Skeletal muscle tissue (tissue), 5 donors: ENCODE measurements at places on chromosomes 7 and 10. TPM values are rescaled to one million over a fixed set of nuclear protein-coding genes. Genes with fewer than 3 reads are reported as not detected.

ZNF12 gene
- 17.7 TPM for total RNA-seq

HOXA5 gene
- 4.2 TPM for total RNA-seq

APBB1IP gene
- 4.2 TPM for total RNA-seq

OLAH gene
- 1.0 TPM for total RNA-seq

NRP1 gene
- 120 TPM for total RNA-seq

PAPOLB gene
- total RNA-seq: under 0.01 TPM

RAPGEF5 gene
- total RNA-seq: 29.7 TPM

PRKG1 gene
- total RNA-seq: 44.9 TPM

SLC26A5 gene
- total RNA-seq: not detected

LRMDA gene
- total RNA-seq: 7.3 TPM

PDLIM1 gene
- 9.9 TPM for total RNA-seq

FBXL15 gene
- 3.1 TPM for total RNA-seq

CCDC7 gene
- total RNA-seq: 71.5 TPM

HHEX gene
- total RNA-seq: 3.1 TPM

EMX2 gene
- total RNA-seq: 2.1 TPM

ABCB4 gene
- under 0.01 TPM for total RNA-seq

PKD2L1 gene
- total RNA-seq: not detected

GNG11 gene
- total RNA-seq: 20.4 TPM

HTR5A gene
- not detected for total RNA-seq

EPHB6 gene
- total RNA-seq: 1.0 TPM

WNT8B gene
- total RNA-seq: not detected

GNGT1 gene
- total RNA-seq: not detected

PLAC9 gene
- total RNA-seq: 36.5 TPM

TIAL1 gene
- 39.1 TPM for total RNA-seq

NOS3 gene
- total RNA-seq: 4.7 TPM

AKR1C4 gene
- total RNA-seq: not detected

PPP1R17 gene
- not detected for total RNA-seq

ASNS gene
- total RNA-seq: 3.7 TPM

LIPF gene
- not detected for total RNA-seq

UCN3 gene
- total RNA-seq: not detected

TPK1 gene
- 7.3 TPM for total RNA-seq

PTN gene
- total RNA-seq: 21.9 TPM

ARHGEF5 gene
- total RNA-seq: 0.52 TPM

PUS7 gene
- 17.2 TPM for total RNA-seq

CNPY1 gene
- total RNA-seq: 0.52 TPM

RBP4 gene
- total RNA-seq: 12.5 TPM

GJD4 gene
- total RNA-seq: 2.1 TPM

FKBP9 gene
- total RNA-seq: 176 TPM
